HT1080 (cell line): ENCODE measurements at places on chromosomes 1 and 21.

GRCh38 chr1:245294020-245294419 lies 139.2 kb downstream of the KIF26B start:
- DNase-seq: no peak

DNA sequence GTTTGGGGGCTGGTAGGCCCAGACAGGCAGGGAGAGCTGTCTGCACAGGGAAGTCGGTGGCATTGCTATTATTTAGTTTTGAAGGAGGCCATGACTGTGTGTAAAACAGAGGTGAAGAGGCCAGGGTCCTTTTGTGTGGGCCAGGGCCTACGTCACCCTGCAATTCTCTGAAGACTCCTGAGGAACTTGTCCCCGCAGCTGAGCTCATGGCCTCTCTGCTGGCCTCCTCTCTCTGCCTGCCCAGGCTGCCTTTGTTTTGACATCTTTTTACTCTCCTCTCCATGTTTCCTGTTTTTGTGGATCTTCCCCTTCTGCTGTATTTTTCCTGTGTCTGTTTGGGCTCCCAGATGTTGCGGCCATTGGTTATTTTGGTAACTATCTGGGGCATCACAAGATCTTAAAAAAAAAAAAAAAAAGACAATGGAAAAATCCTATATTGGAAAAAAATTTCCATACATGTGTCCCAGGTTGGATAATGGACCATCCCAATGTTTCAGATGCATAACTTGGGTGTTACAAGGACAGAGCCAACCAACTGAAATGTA lies 280.7 kb downstream of the RPS6KC1 start:
- DNase-seq: no peak

DNA sequence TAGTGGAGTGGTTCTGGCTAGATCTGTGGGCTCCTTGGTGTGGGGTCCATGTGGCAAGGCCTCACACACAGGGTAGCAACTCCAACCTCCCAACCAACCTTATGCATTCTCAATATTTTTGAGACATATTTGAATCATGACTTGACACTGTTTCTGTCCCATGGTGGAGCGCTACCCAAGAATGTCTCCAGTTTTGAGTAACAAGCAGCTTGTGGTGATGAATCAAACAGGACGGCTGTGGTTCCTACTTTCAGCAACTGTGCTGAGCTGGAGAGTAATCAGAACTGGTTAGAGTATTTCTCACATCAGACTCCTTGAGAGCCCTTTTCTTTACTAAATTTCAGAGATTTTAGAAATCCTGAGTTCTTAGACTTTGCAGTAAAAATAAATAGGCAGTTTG lies 3.1 kb downstream of the LCE3D start:
- peak; percentile 13 for DNase-seq

DNA sequence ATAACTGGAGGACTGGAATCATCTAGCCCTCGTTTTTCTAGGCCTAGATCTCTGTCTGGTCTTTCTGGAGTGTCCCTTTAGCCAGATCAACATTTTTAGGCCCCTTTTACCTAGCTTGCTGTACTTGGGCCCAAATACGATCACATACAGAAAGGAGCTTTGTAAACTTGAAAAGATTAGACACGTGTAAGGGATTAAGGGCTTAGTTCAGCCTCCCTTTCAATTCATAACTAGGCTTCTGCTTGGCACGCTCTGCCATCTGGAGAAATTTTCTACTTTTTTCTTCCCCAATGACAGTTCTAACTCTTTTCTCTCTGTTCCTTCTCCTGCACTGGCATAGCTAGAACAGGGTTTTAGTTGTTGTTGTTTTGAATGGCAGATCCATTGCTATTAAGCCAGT lies 153.3 kb upstream of the BEND5 start:
- no peak for DNase-seq

- DNase-seq: peak; percentile 59
These were observed 204.7 kb downstream of the NFIA start for GRCh38 chr1:61287014-61287413.

DNA sequence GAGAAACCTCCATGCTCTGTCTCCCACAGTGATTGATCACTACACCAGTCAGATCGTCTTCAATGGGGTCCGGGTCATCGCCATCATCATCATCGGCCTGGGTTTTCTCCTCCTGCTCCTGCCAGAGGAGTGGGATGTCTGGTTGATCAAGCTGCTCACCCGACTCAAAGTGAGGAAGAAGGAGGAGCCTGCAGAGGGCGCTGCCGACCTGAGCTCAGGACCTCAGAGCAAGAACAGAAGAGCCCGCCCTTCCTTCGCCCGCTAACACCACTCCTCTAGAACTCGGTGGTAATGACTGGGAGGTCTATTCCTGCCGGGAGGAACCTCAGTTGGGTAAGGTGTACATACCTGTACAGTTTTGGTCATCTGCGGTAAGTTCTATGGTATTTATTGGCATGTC lies 50.3 kb upstream of the COA6 start:
- DNase-seq: peak; percentile 25
